ENCODE measurements at places on chromosomes 12 and 14.

- peak; percentile 54 for DNase-seq
These were observed 15.3 kb upstream of the ADSS1 start for GRCh38 chr14:104708606-104709268.

DNA sequence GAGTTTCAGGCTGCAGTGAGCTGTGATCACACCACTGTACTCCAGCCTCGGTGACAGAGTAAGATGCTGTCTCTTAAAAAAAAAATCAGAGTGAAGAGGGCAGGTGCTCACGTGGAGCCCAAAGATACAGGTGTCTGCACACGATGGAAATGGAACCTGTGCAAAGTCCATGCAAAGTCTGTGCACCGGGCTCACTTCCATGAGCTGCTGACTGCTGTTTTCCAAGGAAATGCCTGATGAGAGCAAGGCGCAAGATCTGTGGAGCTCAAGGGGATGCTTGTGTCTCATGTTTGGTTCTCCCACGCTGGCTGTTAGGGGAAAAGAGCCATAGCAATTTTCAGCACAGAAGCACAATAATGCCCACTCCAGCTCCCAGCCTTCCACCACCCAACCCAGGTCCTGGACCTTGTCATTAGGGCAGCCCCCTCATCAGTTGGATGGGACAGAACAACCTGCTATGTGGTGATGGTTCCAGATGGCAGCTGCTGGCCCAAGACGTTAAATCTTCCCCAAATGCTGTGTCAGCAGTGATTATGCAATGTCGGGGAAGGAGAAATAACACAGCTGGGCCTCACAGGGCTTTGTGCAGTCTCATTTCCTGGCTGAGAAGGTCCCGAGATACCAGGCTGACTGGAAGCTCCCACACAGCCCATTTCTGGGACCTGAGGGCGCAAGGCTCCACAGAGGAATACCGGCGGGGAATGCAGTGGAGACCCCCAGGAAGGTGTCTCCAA is 27.9 kb upstream of the DICER1 start:
- DNase-seq = no peak

DNA sequence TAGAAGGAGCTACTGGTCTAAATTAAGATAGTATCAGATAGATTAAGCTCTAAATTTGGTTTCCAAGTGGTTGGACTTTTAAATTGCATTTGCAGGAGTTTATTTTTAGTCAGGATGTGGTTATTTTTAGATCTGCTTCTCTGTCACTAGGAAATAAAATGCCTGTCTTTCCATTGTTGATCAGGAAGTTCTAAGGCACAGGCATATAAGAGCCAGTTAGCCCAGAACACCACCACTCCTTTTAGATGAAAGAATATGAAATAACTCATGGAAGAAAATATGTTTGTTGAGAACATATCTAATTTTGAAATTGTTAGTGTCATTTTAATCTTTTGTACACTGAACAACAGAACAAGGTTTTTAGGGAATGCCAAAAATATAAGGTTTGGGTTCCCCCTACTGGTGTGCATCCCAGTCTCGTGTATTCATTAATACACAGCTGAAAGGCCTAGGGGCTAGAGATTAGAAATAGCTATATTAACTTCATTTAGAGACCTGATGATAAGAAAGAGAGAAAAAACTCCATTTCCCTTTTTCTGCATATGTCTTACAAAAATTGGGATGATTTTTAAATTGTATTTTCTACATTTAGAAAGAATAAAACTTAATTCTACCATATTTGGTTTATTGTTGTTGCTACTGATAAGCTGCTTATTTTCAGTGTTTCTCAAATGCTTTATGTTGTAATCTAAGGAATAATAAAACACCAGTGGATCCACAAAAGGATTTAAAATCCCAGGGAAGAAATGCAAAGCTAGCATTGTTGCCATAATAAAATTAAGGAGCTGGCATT is 67.2 kb downstream of the RIC8B start:
- DNase-seq = peak; percentile 9

DNA sequence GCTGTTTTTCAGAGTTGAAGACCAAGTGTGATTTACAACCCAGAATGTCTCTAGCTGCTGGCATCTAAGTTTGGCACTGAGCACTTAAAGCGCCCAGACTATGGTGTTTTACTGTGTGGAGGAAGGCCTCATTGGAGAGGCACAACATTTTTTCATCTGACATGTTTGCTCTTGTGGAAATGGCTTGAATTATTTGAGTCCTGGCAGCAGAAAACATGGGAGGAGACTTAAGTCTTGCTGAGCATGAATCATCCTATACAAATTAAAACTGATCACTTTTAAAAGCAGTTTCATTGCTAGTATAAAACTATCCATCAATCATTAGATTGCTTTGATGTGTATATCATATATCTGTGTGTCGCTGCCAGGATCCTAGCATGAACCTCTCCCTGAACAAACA is 85.9 kb upstream of the REP15 start:
- DNase-seq = peak; percentile 66

DNA sequence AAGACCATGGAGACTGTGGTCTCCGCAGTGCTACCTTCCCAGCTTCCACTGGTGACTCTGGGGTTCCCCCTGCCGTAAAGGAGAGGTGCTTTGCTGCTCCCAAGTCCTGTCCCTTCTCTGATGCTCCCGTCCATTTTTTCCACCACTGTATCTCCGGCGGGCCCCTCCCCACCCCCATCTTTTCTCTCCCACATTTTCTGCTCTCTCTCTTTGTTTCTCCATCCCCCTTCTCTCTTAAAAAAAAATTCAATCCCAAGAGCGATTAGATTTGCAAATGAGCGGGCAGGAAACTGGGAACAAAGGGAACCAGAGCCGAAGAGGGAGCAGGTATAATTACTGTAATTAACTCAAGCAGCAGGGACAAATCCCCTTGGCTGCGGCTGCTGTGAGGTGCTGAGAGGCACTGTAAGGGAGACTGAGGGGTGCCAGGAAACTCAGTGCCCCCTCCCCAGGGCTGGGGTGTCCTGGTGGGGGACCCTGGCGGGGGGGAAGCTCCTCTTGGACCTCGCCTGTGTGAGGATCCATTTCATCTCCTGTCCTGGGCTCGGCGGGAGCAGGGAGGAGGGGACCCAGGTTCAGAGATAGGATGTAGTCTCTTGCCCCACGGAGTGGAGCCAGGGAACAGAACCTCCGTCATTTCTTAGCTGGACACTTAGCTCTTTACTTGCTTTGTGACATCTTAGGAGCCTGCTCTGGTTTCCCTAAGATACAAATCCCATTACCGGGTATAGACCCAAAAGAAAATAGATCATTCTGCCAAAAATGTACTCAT is 140.4 kb upstream of the NRXN3 start:
- DNase-seq = peak; percentile 18

DNA sequence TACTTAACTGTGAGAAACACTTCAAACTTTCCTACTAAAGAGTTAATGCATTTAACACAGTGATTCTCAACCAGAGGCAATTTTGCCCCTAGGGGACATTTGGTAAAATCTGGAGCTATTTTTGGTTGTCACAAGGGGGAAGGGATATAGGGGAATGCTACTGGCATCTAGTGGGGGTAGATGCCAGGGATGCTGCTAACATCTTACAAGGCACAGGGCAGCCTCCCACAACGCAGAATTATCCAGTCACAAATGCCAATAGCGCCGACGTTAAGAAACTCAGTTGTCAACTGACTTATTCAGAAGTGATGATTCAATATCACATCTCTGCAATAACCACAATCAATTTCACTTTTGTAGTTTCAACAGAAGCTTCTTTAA is 2.0 kb downstream of the EEA1 start:
- DNase-seq = peak; percentile 10

DNA sequence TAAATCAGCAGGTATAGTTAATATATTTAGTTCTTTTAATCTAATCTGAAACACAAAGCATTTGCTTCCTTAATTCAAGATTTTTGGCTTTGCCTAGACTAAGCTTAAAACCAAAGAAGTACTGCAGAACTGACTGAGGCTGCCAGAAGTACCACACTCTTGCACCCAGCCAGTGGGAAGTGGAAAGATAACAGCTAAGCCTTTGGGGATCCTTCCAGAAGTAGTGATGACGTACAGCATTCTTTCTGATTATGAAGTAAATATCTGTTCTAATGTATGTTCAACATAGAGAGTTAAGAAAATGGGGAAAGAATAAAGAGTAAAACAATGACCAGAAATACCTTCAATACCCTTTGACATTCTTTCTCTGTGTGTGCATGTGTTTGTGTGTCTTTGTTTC is 19.3 kb downstream of the NTF3 start:
- no peak for DNase-seq

- no peak for DNase-seq
These were observed 51.2 kb downstream of the DNAH10 start for GRCh38 chr12:123813349-123813748.

Measured in SW480 (cell line).